ENCODE measurements at places on chromosomes 5 and 9.

- DNase-seq = no peak
These were observed 946.7 kb downstream of the TLE4 start for GRCh38 chr9:80518441-80518840.

DNA sequence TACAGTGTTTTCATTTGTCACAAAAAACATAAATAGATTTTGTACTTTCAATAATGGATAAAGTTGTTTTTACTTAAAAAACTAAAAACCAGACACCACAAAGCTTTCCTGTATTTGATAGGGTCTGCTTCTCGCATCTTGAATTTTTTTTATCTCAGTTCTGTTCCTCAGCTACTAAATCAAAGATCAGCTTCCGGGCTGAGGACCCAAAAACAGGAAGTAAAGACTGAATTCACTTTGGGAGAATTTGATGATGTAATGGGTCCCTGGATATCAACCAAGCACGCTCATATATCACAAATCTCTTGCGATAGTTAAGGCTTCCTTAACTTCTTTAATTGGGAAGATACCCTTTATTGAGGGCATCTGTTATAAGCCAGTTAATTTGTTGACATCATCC, 24.1 kb downstream of the ITK start:
- DNase-seq = no peak

DNA sequence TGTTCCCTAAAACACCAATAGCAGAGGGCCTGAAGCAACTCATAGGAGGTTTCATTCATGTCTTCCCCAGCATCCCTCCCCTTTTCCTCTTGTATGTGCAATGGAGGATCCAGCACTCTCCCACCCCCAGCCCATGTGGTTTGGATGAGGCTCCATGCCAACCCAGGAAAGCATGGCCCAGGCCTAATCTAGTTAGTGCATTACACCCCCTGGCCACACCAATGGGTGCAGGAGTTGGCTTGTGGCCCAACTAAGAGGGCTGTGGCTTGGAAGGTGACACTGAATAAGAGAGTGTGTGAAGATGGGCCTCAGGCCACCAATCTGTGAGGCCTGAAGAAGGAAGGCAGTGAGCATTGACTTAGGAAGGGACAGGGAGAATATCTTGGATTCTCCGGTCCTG, 70.8 kb upstream of the SMIM23 start:
- no peak for DNase-seq

- DNase-seq = no peak
These were observed 8.7 kb downstream of the NREP start for GRCh38 chr5:111748304-111748763.

DNA sequence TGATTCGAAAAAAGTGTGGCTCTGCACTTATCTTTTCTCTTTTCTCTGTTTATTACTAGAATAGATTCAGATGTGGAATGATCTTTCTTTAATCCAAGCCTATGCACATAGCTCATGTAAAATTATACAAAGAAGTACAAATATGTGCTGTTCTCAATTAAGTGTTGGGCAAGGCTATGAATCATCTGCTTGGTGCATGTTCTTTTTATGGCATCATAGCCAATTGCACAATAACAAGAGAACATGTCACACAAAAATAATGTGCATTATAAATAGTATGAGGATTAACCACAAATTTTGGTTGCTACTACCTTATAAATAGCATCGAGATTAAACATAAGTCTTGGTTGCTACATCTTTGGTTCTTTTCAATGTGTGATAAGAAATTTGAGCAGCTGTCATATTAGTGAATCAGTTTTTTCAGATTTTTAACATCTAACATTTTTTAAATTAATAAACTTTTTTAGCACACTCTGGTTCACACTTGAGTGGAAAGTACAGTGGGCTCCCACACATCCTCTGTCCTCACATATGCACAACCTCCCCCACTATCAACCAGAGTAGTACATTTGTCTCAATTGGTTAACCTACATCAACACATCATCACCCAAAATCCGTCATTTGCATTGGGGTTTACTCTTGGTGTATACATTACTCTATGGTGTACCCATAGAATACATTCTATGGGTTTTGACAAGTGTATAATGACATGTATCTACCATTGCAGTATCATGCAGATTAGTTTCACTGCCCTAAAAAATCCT, 6.8 kb upstream of the RECK start:
- no peak for DNase-seq

DNA sequence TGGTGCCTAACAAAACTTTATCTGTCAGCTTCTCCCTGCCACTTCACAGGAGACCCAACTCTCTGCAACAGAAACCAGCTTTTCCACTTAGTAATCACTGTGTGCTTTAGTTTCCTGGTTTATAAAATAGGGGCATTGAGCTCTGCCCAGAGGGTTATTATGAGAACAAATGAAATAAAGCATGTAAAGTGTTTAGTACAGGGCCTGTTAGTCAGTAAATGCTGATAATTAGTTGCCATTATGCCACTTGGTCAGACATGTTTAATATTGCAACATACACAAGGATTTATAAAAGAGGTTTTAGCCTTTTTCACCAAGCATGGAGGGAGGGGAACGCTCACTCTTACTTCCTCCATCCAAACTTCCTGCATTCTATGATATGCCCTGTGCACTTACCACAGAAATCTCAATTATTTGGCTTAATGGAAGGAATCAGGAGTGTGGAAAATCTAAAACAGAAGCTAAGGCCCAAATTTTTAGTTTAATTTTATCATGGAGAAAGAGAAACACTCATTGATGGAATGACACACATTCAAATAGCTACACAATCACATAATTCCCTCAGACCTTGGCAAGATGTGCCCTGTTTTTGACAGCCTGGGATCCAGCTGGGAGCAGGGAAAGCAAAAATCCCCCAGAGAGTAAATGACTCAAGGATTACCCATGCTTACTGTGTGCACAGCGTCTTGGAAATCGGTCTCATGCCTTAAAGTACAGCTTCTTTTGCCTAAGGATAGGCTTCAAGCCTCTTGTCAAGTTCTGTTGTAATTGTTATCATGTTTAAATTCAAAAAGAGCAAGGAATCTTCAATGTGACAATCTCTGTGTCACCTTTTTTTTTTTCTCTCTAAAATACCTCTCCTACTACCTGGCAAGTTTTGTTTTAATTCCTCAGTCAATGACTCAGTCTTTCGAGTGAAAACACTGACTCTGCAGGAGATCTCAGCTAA, 34.0 kb downstream of the ZNF474 start:
- no peak for DNase-seq

DNA sequence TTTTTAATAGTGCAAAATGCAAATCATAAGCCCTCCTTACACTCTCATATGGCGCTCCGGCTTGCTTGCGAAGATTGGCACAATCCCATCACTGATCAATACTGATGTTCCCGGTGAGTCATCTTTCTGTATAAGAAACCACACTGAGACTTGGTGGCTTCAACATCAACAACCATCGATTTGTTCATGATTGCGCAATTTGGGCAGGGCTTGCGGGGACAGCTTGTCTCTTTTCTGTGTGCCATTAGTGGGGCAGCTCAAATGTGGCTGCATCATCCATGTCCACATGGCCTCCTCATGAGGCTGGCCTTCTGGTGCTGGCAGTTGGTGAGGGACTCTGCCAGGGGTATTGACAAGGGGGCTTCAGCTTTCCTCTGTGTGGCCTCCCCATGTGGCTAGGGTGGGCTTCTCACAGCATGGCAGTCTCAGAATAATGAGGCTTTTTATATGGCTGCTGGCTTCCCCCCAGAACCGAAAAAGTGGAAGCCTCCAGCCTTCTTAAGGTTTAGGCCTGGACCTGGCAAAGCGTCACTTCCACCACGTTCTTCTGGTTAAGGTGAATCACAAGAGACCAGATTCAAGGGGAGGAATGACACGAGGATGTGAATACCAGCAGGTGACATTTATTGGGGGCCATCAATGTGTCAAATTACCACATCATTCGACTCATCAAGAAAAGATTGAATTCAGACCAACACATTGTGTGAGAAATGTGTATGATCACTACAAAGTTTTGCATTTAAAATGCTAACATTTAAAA, 79.5 kb upstream of the NFIL3 start:
- no peak for DNase-seq

GRCh38 chr9:133737774-133738639, at the start of gene SARDH:
TSS of gene SARDH (minus strand) at chr9:133738352. CDS start at chr9:133734173, 4,179 bp downstream.
- no peak for DNase-seq

DNA sequence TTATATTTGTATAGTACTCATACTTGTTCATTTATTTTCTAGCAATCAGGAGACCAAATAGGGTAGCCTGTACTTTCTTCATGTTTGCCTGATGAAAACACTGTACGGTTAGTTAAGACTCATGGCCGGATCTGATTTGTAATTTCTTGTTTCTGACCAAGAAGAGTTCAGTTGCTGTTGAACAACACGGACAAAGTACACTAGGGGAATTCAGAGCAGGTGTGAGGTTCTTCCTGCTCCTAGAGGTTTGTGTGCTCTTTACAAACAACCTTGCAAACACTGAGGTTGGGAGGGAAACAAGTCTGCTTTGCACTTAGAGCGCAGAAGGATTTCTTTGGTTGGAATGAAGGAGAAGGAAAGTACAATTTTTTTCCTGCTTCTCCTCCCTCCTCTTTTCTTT, 69.7 kb downstream of the TRIO start:
- no peak for DNase-seq

- no peak for DNase-seq
These were observed 280.0 kb upstream of the MAP3K1 start for GRCh38 chr5:56535347-56535746.

GRCh38 chr5:51148437-51148836, 234.8 kb upstream of the ISL1 start:
- no peak for DNase-seq

GRCh38 chr5:101515721-101516120, 612.6 kb upstream of the ST8SIA4 start:
- DNase-seq = no peak

GRCh38 chr5:141758310-141758998, 76.4 kb upstream of the ARAP3 start:
- DNase-seq = no peak

DNA sequence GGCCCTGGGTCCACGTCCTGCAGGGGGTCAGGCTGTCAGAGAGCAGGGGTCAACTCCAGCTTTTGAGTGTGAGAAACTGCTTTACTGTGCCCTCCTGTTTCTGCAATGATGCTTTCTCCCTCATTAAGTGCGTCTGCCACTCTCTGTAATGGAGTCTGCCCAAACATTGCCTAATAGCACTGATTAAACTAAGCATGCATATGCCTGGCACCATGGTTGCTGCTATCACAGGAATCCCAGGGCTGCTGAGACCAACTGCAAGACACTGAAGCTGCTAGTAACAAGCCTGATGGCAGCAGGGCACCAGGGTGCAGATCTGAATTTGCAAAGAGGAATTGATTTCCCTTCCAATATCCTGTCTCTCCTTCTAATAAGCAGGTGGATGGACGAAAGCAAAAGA, 125.3 kb downstream of the SLC24A2 start:
- no peak for DNase-seq

DNA sequence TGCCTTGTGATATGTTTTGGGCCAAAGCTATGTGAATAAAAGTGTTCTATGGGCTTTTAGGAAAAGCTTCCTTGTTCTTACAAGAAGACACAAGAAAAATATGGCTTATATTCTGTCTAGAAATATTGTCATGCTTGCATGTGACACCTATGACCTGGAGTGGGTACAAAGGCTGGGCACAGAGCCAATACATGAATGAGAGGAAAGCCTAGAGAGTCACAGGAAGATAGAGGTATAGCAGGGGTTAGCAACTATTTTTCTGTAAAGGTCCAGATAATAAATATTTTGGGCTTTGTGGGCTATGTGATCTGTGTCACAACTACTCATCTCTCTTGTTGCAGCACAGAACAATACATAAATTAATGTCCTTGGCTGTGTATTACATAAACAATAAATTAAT, 196.6 kb upstream of the CD180 start:
- DNase-seq = no peak

DNA sequence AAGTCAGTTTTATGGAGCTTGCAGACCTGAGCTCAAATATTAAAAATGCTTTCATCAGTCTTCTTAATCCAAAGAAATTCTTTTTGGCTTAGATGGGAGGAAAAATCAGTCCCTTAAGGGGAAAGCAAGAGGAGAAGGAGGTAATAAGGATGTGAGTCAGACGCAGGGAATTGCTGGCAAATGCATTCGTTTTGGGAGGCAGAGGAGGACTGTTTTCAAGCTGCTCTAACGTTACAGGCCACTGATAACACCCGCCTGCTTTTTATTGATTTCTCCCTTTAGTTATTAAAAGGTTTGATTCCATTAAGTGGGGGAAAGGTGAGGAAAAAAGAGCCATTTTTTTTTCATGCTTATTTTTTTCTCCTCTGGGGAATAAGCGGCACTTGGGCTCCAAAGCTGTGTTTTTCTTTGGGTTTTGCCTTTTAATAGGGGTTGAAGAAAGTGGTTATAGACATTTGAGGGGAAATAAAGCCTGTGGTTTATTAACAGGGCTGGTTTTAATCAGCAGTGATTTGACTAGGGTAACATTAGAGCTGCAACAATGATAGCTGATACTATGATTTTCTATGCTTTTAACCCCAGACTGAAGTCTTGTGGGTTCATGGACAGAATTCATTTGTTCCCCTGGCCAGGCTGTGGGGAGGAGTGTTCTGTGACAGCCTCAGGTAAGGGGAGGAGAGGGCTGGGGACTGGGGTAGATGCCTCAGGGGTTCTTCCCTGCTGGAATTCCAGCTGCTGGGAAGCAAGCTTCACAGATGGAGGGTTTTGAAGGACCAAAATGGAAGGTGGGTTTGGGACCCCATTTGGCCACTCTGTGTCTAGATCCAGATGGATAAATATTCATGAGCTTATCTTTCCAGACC, 225.2 kb downstream of the GAS1 start:
- DNase-seq = no peak

- no peak for DNase-seq
These were observed 58.2 kb downstream of the RICTOR start for GRCh38 chr5:39015743-39016586.

DNA sequence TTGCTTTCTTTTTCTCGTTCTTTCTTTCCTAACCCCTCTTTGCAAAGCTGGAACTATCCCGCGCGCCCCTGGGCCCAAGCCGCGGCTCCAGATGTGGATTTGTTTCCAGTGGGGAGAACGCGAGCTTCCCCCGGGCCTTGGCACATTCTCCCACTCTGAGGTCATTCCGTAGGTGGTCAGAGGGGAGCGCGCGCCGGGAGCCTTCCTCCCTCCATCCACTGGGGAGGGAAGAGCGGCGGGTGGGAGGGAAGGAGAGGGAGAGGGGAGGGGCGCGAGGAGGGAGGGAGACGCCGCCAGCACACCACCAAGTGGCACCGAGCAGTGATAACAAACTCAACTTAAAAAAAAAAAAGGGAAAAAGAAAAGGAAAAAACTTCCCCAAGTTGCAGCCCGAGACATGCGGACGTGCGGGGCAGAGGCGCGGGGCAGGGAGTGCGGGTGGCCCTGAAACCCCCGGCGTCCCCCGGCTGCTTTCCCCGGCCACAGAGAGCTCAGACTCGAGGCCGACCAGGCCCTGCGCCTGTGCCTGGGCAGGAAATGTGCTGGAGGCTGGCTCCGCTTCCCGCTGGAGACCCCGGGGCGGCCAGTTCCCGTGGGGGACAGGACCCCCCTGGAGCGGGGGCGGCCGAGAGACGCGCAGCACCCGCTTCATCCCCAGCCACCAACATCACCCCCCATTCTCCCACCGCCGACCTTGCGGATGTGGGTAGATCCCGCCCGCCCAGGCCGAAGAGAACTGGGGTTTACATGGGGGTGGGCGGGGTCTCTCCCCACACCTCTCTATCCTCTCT, 3.1 kb downstream of the IER5L start:
- peak; percentile 61 for DNase-seq

GRCh38 chr9:96646081-96646991, 8.8 kb downstream of the PRXL2C start:
- DNase-seq = peak; percentile 67

GRCh38 chr5:78627766-78628165, 20.8 kb downstream of the LHFPL2 start:
- DNase-seq = no peak

GRCh38 chr5:65854925-65855324, 71.5 kb upstream of the ERBIN start:
- DNase-seq = no peak

GRCh38 chr5:67941614-67942401, 273.7 kb upstream of the PIK3R1 start:
- no peak for DNase-seq
